Stimulated activated CD4-positive, alpha-beta T cell treated with anti-CD3 and anti-CD28 coated beads, Interleukin-15, amount 100 ng/mL, for 24 hours (primary cell): ENCODE measurements at places on chromosomes 4 and X.

DNA sequence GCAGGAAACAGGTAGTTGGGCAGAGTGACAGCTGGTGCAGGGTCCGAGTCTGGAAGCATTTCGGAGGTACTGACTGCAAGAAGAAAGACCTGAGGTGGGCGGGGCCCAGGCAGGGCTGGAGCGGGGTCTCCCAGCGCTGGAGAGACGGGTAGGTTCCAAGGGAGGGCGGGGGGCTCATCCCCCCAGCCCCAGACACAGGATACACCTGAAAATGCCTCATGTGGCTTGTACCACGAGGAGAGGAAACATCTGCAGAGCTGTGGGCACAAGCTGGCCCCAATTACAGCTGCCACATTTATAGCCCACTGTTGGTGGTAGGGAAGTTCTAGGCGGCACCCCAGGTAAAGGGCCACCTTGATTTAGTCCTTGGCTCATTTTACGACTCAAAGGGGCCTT is 38.0 kb downstream of the ELF4 start:
- no peak for DNase-seq

DNA sequence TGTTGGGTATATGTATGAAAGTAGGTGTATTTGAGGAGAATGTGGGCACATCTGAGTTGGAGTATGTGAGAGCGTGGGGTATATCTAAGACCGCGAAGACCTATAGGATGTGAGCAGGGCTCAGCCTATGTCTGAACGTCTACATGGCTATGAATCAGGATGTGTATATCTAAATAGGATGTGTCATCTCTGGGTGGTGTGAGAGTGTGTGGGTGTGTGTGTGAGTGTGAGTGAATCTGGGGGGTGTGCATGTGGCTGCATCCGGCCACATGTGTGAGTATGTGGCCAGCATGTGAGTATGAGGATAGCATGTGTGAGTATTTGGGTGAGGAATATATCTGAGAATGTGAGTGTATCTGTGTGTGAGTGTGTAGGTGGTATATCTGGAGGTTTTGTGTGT is 7.7 kb downstream of the GPR173 start:
- no peak for DNase-seq

GRCh38 chrX:154546354-154547244 is at the start of gene G6PD:
Gene G6PD (minus strand): TSS chrX:154546846. CDS start chrX:154546155, 691 bp downstream.
- peak; percentile 82 for DNase-seq

GRCh38 chr4:156169011-156169410 is 215.3 kb upstream of the CTSO start:
- no peak for DNase-seq

- DNase-seq, result no peak
These were observed 43.2 kb downstream of the SCFD2 start for GRCh38 chr4:53322696-53323095.

GRCh38 chrX:102042372-102043325 is 82.8 kb upstream of the TCEAL2 start:
- DNase-seq, result no peak

DNA sequence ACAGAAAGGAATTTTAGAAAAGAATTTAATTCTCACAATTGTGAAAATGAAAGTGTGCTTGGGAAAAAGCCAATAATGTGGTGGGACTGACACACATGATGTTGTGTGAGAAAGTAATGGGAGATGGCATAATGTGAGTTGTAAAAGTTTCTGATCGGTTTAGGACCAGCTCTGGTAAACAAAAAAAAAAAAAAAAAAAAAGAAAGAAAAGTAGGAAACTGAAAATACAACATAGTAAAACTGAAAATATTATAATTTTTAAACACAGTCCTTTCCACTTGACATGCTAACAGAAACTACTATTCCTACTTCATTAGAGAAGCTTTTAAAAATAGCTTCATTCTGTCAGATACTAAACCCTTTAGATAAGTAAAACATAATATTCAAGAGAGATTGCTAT is 28.2 kb downstream of the RAP1GDS1 start:
- no peak for DNase-seq

DNA sequence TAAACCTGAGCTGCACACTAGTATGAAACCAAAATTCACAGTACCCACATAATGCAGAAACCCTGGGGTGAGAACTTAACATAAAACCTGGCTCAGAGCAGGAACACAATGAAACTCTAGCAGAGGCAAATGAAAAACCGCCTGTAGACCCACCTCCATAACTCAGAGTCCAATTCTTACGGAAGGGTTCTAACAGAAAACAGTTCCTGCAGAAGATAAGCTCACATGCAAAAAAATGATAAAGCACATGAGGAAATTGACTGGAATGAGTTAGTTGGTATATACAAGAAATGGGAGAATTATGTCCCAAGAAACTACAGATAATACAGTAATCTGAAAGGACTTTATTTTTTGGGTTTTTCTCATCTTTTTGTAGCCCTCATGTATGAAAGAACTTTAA is 14.7 kb downstream of the RTL9 start:
- no peak for DNase-seq

GRCh38 chr4:25993395-25994185 is 79.6 kb downstream of the SMIM20 start:
- DNase-seq, result peak; percentile 50

- no peak for DNase-seq
These were observed 10.4 kb downstream of the P2RY8 start for GRCh38 chrX:1526565-1526964.

GRCh38 chr4:99645036-99645435 is 12.6 kb downstream of the C4orf54 start:
- no peak for DNase-seq

DNA sequence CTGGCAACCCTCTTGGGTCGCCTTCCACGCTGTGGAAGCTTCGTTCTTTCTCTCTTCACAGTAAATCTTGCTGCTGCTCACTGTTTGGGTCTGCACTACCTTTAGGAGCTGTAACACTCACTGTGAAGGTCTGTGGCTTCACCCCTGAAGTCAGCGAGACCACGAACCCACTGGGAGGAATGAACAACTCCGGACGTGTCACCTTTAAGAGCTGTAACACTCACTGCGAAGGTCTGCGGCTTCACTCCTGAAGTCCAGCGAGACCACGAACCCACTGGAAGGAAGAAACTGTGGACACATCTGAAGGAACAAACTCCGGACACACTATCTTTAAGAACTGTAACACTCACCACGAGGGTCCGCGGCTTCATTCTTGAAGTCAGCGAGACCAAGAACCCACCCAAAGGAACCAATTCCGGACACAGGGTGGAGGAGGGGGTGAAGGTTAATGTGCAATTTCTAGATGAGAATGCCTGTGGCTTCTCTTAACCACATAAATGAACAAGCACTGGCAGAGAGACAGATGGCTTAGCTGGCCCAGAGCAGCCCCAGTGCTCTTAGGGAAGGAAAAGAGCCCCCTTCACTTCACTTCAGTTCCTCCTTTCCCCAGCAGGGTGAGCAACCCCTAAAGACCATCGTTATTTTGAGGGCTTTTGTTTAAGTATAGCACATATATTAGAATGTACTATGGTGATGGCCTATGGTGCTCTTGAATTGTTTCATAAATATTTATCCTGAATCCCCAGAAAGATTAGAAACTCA is 73.0 kb downstream of the LUZP4 start:
- no peak for DNase-seq

GRCh38 chr4:64713256-64713840 is 304.1 kb upstream of the TECRL start:
- no peak for DNase-seq

DNA sequence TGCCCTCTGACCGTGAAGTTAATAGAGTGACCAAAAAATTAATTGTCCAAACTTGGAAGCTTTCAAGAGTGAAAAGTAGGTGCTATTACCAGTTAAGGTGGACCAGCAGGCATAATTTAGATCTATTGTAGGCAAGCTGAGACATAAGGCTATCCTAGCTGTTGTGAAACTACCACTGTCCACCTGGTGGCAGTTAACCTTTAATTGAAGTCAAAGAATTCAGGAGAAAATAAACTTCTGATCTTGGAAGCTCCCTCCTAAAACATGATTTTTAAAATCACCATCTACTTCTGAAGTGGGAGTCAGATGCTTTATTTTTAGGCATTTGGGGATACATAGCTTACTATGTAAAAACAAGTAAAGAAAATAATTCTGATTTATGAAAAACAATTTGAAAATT is 636.3 kb upstream of the HTR2C start:
- no peak for DNase-seq

GRCh38 chrX:55129361-55129760 is 40.5 kb downstream of the PAGE2 start:
- no peak for DNase-seq

GRCh38 chrX:22041907-22042530 is 9.9 kb downstream of the PHEX start:
- no peak for DNase-seq

DNA sequence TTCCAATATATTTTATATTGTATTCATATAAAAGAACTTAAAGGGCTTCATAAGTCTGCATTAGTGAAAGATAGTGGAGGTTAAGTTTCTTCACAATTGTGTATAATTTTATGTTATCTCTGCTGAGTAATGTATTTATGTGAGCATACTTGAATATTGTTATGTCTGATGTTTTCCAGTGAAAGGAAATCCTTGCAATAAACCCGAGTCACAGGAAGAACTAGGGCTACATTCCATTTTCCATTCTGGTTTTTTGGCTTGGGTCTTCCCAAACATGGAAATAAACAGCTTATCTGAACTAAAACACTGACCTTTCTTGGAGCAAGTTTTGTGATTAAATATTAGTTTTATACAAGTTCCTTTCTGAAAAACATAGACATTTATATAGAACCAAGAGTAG is 231.3 kb upstream of the GPRIN3 start:
- no peak for DNase-seq

GRCh38 chr4:146640465-146641061 is 1.9 kb downstream of the POU4F2 start:
- no peak for DNase-seq

DNA sequence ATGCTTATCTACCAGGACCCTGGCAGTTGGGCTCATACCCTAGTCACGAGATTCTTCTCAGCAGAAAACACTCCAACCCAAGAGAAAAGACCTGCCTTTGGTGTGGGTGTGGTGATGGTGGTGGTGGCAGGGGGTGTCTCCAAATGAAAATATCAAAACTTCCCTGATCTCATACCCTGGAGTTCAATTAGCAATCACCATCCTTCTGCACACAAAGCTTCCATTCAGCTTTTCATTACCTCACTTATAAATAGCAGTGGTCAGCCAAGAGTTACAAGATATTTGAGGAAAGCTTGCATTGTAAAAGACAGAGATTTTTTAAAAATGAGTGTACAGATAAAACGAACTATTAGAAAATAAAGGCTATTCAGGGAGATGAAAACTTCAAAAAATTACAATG is 580.8 kb upstream of the MAGEB2 start:
- DNase-seq, result no peak

DNA sequence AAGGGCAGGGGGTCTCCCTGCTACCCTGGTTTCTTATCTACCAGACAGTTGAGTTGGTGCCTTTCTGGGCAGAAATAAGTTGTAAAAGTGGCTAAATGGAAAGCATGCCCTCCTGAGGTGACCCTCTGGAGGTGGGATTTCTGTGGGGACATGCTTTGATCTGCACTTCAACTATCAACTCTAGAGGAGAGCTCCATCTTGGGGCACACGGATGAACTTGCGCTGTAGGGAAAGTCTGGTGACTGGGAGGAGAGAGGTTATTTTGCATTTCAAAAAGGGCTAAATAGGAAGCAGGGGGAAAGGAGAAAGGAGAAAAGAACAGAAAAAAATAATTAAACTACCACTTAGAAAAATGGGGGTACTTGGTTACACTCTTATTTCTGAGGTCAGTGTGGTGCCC is 12.7 kb upstream of the RHOXF2B start:
- no peak for DNase-seq

DNA sequence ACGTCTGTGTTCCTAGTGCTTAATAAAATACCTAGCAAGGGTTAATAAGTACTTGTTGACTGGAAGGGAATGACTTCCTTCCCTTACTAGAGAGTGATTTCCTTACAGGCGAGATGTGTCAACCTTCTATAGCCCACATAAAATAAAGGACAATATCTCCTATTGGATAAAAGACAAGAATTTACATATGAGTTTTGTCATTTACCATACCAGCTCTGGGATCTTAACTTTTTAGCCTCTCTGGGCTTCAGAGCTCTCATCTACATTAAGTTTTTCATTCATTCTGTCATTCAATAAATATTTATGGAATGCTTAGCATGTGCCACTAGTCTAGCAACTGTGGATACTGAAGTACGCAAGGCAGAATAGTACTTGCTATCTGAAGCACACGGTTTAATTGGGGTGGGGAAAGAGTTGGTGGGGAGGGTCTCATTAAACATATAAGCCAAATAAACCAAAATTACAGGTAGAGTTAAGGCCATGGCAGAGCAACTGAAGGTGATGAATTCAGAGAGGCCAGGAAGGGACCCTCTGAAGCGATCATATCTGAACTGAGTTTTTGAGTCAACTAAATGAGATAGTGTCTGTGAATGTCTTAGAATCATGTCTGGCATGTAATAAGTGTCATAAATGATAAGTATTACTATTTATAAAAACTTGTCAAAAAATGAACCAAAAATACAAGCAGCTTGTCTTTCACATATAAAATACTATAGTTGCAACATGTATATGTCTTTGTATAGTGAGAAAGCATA is 91.6 kb upstream of the BMP2K start:
- no peak for DNase-seq

DNA sequence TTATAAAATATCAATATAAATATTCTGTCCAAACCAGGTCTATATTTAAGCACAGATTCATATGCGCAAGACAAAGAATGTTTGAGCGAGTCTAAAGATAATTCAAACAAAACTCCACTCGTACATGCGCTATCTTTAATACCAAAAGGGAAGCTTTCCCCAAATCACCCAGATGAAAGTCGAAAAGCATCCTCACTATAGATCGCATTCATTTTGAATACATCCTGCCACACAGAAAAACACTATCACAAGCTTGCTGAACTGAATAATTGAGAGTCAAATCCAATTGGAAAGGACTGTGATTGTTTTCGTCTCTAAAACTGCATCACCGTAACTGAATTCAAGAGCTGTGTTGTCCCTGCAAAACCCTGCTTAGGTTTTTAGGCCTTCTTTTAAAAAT is 685 bp downstream of the TASL start:
- DNase-seq, result no peak

DNA sequence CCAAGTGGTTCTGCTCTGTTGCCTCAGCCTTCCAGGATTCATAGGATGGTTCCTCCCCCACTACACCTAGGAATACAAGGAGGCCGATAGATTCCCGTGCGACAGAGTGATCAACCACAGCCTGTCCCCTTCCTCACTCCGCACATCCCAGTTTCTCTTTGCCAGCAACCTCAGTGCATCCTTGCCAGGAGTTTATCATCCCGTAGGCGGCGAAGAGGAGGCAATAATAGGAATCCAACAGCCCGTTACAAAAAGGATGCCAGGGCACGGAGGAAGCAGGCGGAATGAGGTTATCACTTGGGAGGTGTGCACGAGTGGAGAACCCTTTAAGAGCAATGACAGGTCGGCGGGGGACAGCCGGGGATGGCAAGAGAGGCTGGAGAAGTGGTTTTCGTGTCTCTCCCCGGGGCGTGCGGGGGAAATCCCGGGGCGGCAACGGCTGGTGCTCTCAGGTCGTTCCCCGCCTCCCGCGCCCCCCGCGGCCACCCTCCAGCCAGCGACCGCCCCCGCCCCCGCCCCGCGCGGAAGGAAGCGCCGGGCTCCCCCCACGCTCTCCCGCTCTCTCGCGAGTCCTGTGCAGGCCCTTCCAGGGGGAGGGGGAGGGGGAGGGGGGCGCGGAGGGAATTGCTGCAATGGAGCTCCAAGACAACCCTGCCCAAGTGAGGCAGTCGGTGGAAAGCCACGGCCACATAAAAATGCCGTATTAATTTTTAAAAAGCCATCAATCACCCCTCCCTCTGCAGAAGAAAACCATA is 1.6 kb downstream of the PPP3CA start:
- peak; percentile 62 for DNase-seq
